Stimulated activated CD8-positive, alpha-beta memory T cell treated with anti-CD3 and anti-CD28 coated beads, Interleukin-4, amount 100 ng/mL, for 24 hours (primary cell): ENCODE measurements at places on chromosomes 5 and 9.

DNA sequence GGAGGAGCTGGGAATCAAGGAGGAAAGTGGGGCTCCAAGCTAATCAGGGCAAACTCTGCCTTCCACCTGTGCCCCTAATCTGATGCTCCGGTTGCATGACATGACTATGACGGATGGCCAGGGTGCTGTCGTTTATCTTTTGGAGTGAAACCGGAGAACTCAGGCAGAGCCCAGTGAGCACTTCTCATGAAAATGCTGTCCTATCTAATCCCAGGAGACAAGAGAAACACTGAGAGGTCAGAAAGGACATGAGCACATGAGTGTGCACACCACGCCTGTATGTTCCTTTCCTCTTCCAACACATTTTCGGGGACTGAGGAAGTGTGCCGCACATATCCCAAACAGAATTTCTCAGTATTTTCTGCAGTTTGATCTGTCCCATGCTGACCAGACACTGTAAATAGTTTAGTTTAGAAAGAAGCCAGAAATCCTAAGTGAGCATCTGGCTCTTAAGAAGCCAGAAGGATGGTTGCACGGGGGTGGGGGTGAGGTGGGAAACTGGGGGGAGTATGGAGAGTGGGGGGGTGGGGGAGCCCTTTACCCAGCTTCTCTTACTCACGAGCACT, 217.1 kb downstream of the TSSK1B start:
- DNase-seq, result no peak

GRCh38 chr5:3351581-3352442, 243.8 kb upstream of the IRX1 start:
- DNase-seq, result no peak

- no peak for DNase-seq
Measured at GRCh38 chr9:34413231-34413852, 36.6 kb upstream of the MYORG start.

DNA sequence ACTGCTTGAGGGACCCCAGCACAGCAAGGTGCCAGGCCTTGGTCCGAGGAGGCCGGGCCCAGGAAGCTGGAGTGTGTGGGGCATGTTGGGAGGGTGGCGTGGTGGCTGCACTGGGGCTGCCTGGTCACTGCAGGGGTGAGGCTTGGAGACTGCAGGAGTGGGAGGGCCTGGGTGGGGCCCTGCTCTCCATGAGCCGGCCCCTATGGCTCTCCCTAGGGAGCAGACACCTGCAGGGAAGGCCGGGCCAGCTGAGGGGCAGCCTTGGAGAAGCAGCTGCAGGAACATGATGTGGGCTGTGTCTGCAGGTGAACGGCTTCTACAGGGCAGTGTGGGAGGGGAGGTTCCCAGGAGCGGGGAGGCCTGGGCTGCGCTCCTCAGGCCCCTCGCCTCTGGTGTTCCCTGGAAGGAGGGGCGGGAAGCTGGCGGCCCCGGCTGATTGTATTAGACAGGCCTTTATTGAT, 41.7 kb upstream of the TMEM250 start:
- no peak for DNase-seq

GRCh38 chr5:35285011-35285410, 54.7 kb upstream of the PRLR start:
- no peak for DNase-seq

DNA sequence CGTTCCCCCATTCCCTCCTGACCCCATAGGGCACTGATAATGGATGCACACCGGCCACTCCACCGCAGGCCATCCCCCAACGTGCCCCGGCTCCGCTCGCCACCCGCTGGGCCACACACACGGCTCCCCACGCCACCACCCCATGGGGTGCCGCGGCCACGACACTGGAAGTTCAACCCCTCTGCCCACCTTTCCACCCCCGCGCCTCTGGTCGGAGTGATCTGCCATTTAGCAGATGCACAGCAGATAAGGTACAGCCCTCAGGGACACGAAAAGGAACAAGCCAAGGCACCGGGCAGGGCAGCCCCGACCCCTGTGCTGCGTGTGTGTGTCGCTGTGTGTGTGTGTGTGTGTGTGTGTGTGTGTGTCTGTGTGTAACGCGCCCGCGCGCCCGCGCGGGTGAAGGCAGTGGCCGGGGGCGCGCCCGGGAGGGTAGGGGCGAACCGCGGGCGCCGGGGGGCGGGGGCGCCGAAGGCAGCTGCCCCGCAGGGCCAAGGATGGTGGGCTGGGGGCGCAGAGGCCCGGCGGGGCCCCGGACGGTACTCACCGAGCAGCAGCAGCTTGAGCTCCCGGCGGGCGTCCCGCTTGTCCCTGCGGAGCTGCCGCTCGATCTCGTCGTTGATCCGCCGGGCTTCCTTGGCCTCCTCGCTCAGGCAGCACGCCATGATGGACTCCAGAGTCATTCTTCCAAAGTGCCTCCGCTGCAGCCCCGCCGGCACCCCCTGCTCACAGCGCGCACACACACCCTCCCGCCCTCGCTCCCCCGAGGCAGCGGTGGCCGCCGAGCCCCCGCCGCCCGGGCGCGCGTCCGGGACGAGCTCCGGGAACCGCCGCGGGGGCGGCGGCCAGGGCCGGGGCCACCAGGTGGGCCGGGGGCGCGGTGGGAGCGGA, 813 bp downstream of the GNAQ start:
- DNase-seq, result peak; percentile 36

DNA sequence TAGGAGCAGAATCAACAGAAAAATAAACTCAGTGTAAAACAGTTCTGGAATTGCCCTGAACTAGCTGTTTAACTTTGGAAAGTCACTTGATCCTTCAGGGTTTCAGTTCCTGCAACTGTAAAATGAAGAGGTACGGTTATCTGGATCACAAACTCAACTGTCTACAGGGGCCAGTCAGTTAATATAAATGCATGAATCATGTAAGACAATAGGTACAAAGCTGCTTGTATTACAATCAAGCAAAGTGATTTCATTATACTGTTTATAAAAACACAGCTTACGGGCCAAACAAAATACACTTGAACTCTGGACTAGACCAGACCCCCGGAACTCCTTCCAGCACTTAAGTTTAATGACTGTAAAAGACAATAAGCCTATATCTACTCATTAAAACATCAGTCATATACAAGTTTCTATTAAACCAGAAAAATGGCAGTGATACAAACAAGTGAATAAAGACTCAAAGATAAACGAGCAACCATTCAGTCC, 73.0 kb downstream of the MRPS27 start:
- no peak for DNase-seq

DNA sequence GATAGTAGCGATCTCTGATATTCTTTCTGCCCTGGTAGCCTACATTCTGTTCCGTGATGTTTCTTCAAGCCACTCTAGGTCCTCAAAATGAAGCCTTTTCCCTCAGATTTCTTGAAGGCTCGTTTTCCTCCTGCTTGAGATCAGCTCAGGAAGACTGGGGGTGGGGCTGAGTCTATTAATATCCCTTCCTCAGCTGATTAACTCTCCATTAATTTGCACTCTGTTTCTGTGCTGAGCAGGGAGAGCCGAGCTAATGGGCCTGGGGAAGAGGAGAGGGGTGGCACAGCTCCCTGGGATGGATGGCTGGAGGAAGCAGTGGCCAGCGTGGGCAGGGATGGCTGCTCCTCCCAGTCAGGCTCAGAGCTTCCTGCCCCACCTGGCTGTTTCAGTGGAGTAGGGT, 93.3 kb downstream of the PPARGC1B start:
- DNase-seq, result no peak

DNA sequence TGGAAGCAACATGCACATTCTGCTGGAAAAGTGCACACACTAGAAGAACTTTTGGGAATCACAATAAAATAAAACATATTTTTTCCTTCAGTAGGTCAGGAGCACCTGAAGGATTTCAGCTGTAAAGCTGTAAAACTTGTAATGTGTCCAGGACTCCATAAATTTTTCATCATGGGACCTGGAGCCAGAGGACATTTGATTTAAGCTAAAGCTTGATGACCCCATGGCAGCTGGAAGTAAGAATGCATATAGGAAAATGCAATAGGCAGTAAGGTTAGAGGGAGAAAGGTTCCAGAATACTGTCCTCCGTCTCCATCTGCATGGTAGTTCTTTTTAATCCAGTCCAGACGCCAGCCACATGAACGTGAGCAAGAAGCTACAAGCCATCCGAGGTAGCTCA, 166.0 kb downstream of the ADAMTSL1 start:
- no peak for DNase-seq

GRCh38 chr9:4171971-4172370, 127.9 kb downstream of the GLIS3 start:
- DNase-seq, result no peak

DNA sequence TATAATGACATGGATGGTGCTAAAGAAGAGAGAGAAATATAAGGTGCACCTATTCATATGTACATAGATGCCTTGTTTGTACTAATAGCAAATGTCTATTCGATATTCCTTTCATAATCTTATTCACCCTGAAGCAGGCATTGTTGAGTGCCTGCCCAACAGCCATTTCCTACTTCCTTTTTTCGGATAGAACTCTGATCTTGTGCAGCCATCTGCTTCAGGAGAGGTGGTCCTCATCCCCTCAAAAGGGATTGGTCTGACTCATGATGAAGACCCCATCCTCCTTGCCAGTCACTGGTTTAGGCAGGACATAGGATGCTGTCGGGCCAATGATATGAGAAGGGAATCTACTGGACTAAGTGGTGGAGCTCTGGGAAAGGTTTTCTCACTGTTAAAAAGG, 8.4 kb upstream of the RANBP3L start:
- DNase-seq, result no peak

DNA sequence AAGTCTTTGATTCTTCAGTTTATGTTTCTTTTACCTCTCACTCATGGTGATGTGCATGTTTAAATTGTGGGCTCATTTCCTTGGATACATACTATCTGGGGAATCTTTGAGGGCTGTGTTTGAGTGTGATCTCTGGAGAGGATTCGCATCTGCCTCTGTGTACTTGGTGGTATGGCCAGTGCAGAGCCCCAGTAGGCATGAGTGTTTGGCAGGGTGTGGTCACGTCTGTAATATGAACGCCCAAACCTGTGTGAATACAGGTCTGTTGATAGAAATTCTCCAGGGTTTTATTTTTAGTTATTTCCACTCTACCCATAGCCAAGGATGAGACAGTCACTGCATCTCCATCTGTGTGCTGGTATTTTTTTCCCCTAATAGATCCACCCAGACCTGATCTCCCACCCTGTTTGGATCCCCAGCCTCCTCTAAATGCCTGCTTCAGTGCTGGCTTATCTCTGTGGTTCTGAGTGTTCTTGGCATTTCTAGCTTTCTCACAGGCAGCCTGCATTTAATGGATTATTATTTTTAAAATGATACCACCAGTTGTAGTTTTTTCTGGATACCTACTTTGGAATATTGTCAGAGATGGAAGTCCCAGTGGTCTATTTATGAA, 37.5 kb downstream of the TJP2 start:
- DNase-seq, result no peak

DNA sequence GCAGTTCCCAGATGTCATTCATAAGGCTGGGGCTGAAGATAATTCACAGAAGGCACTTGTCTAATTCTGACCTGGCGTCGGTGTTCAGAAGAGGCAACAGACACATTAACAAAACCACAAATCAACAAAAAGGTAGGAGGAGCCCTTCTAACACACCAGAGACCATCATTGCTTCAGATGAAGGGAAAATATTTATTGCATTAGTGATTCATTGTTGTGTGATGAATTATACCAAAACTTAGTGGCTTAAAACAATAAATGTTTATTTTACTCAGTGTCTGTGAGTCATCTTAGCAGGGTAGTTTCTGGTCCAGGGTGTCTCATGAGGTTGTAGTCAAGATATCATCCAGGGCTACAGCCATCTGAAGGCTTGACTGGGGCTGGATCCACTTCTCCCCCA, 91.3 kb upstream of the KIF2A start:
- DNase-seq, result no peak

DNA sequence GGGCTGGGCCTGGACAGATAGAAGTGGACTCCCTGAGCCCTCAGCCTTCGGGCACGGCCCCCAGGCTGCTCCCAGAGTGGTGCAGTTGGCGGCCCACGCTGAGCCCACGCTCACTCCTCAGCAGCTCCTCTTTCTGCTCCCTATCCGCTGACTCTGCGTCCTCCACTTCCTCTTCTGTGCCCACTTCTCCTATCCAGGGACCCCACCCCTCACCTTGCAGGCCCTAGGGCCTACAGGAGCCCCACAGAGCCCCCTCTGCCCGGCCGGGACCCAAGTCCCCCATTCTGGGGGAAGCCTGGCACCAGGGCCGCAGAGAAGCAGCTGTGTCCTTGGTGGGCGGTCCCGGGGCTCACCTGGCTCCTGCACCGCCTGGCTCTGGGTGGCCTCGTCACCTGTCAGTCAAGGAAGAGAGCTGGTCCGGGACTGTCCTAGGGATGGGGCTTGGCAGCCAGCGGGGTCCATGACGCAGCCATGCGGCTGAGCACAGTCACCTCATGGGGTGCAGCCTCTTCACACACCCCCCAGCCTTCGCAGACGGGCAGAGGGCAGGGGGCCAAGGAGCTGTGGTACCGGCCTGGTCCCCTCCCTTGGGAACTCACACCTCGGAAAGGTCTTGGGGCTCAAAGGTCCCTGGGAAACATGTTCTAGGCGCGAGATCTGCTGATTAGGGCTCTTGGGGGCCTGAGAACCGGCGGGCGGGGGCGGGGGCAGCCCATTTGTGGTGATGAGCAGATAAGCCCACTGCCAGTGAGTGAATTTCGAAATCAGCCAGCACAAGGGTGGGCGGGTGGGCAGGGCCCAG, 5.4 kb upstream of the NRARP start:
- DNase-seq, result no peak

- DNase-seq, result no peak
Measured at GRCh38 chr9:126619361-126620135, 5.8 kb downstream of the LMX1B start.

- no peak for DNase-seq
Measured at GRCh38 chr9:113026200-113026599, 14.2 kb upstream of the ZNF883 start.

DNA sequence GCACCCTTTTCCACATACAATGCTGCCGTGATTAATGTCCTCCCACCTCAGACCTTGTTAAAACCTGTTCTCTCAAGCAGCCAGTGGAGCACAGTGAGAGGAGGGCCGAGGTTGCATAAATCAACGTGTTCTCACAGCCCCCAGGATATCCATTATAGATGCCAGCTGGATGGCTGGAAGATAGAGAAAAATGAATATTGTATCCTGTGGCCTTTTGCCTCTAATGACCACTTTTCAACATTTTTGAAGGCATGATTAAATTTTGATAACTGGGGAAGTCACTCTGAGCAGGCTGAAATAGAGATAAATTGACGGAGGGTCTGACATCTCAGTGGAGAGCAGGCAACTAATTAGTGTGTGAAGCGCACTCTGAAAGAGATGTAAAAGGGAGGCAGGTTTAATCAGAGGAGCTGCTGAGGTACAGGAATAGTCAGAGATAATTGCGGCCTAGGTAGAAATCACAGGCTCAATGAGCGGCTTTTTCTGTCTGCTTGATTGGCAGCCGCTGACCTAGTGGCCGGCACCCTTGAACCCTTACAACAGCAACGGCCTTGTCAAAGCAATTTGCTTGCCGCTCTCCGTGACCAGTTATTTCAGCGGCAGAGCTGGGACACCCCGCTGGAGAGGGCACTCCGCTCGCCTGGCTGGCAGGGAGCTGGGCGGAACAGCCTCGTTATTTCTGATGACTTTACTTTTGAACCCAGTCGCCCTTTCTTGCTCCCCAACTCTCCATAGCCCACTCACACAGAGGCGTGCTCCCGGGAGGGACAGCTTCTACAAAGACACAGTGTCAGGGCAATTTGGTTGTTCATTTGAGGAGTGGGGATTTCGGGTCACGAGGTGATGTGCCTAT, 560.7 kb downstream of the PSAT1 start:
- no peak for DNase-seq

GRCh38 chr5:128341056-128341455, 197.0 kb downstream of the FBN2 start:
- no peak for DNase-seq

- DNase-seq, result no peak
Measured at GRCh38 chr5:124740991-124741583, 5.4 kb downstream of the ZNF608 start.
